Testis (tissue), 5 donors: ENCODE measurements at places on chromosomes 6 and 20. TPM values are rescaled to one million over a fixed set of nuclear protein-coding genes. Genes with fewer than 3 reads are reported as not detected.

DNA sequence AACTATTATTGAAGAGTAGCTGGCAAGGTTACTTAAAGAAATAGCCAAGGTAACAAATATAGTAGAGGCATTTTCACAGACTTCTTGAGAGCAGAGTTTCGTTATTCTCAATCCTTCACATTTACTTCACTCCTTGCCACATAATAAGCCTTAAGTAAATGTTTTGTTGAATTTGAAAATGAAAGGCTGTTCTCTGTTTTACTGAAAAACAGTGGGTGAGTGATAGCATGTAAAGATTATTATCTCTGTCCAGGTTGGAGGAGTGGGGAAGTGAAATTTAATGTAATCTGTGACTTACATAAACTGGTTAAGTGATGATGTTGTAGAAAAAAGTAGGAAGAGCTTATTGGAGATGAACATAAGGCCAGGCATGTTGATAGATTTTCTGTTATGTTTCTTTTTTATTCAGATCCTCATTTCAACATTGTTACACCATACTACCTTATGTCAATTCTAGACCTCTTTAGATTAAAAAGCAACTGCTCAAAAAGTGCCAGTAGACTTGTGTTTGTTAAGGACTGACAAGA is 55.0 kb downstream of the QKI start:
- H3K27ac ChIP-seq, result no peak overlapping the region
- H3K4me1 ChIP-seq, result no peaks in the 10 kb centered on the region
- H3K36me3 ChIP-seq, result no peaks in the 10 kb centered on the region
- H3K4me3 ChIP-seq, result no peak overlapping the region
- no peak for DNase-seq

GRCh38 chr6:168507730-168508129 is 66.7 kb downstream of the SMOC2 start:
- H3K27me3 ChIP-seq, result no peaks in the 10 kb centered on the region
- H3K4me3 ChIP-seq, result no peak overlapping the region
- H3K27ac ChIP-seq, result no peak overlapping the region

DNA sequence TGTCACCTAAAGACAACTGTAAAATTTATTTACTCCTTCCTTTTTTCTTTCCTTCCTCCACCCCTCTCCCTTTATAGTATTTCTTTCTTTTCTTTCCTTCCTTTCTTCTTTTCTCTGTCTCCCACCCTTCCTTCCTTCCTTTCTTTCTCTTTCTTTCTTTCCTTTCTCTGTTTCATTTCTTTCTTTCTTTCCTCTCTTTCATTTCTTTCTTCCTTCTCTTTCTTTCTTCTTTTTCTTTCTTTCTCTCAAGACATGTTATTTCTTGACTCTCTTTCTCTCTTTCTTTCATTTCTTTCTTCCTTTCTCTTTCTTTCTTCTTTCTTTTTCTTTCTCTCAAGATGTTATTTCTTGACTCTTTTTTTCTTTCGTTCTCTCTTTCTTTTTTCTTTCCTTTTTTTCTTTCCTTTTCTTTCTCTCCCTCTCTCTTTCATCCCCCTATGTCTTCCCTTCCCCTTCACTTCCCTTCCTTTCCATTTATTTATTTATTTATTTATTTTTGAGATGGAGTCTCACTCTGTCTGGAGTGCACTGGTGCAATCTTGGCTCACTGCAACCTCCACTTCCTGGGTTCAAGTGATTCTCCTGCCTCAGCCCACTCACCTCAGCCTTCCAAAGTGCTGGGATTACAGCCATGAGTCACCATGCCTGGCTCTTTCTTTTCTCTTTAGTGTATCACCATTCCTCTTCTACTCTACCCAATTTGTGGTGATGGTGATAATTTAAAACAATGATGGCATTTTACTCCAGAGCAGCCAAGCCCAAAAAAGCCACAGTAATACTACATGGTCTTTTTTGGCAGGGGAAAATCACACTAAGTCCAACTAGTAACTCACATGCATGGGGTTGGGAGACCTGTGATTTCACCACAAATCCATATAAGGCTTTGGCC is 188.2 kb downstream of the ADGRG6 start:
- no peak overlapping the region for H3K4me3 ChIP-seq
- H3K27ac ChIP-seq, result no peak overlapping the region
- no peaks in the 10 kb centered on the region for H3K27me3 ChIP-seq
- no peak for DNase-seq

GRCh38 chr6:8934318-8934717 is 499.0 kb upstream of the SLC35B3 start:
- no peak for DNase-seq
- no peaks in the 10 kb centered on the region for H3K27me3 ChIP-seq
- H3K36me3 ChIP-seq, result no peaks in the 10 kb centered on the region
- H3K4me1 ChIP-seq, result no peaks in the 10 kb centered on the region
- H3K4me3 ChIP-seq, result no peak overlapping the region

The HTR1E gene
- 0.39 TPM for total RNA-seq

The SMPD2 gene
- total RNA-seq, result 49.1 TPM
